ENCODE measurements at places on chromosomes 2 and 18. TPM values are rescaled to one million over a fixed set of nuclear protein-coding genes. Genes with fewer than 3 reads are reported as not detected.
A peak's percentile ranks its signal among the peaks of the same experiment; 100 is the strongest.

UGT1A10 gene
- total RNA-seq = not detected

CCDC74B gene
- total RNA-seq = 0.79 TPM

ABCG8 gene
- total RNA-seq = not detected

PLCD4 gene
- 0.40 TPM for total RNA-seq

GRCh38 chr2:63048367-63049171 lies 2.1 kb upstream of the OTX1 start:
- DNase-seq = no peak

GRCh38 chr18:75679331-75679730 lies 251.8 kb upstream of the SMIM21 start:
- DNase-seq = no peak

GRCh38 chr2:96147593-96148201 lies 2.5 kb upstream of the DUSP2 start:
- DNase-seq = no peak

- no peak for DNase-seq
Observed at GRCh38 chr2:51791496-51791895, 759.6 kb upstream of the NRXN1 start.

- DNase-seq = no peak
Observed at GRCh38 chr18:34709104-34709503, 994 bp upstream of the DTNA start.

DNA sequence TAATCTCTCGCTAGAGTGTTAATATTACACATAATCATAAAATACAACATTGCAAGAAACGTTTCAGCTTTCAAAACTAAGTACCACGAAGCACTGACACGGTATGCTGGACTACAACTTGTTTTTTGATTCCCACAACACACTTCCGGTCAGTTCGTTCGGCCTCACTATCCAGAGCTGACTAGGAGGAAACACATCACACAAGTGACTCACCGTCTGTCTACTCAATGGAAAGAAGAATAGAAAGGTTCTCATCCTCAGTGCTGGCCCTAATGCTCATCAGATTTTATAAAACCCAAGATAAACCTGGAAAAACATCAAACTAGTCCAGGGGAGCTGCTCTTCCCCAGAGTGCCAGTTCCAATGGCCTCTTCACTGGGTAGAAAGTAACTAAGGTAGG lies 42.9 kb downstream of the ZNF385B start:
- peak; percentile 55 for DNase-seq

- peak; percentile 46 for DNase-seq
Observed at GRCh38 chr18:46264255-46264654, 160.1 kb downstream of the HAUS1 start.

GRCh38 chr2:145070703-145071102 lies 550.8 kb upstream of the ZEB2 start:
- DNase-seq = no peak

DNA sequence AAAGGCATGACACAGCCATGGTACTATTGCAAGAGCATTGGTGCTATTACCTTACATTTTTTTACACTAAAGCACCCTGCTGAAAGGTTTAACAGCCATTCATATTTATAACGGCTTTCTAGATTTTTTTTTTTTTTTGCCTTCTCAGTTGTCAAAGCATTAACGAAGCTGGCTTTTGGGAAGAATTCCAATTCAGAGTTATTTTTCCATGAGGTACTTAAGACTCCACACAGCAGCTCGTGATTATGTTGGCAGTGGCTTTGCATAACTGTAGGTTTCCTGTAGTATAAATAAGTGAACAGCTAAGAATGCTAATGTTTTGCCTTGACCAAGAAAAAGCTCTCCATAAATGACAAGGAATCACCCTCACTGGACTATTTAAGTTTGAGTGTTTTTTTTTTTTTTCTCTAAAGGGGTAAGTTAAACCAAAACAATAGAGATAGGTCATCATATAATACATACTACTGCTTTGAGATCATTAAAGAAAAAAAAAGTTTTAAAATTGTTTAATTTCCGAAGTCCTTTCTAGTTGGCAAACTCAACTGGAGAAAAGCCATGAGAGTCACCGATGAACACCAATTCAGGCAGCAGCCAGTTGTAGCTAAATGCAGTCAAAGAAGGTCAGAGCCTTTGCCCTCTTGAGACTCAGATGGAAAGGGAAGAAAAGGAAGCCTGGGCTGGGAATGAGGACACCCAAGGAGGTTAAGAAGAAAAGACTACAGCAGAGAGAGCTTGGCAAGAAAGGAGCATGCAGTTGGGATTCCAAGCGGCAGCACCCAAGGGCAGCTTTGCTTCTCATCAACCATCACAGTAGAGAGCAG lies 187.4 kb upstream of the NCKAP5 start:
- peak; percentile 81 for DNase-seq

- DNase-seq = no peak
Observed at GRCh38 chr2:65292461-65293011, 64.9 kb downstream of the ACTR2 start.
